ENCODE measurements at places on chromosomes 5 and 9. TPM values are rescaled to one million over a fixed set of nuclear protein-coding genes. Genes with fewer than 3 reads are reported as not detected.

DNA sequence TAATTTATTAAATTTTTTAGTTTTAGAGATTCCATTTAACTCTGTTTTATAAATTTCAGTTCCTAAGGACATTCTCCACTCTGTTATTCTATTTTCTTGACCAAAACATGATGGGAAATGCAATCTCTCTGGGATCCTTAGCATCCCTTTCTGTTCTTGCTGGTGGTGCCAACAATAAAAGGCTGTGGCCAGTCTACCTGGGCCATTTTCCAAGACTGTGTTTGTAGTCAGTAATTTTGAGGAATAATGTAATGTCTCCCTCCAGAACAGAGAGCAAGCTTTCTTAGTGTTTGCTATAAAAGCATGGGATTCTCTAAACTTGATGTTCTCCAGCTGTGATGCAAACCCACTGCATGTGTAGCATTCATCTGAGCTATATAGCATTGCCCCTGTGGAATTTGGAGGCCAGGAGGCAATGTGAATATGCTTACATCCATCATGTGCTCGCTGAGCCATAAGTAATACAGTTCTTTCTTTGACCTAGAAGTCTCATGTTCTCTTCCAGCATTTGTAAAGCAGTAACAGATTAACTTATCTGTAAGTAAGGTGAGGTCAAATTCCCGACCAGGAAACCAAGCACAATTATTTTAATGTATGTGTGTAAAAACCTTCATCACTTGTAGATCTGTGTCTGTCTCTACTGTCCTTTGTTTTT, 211.5 kb upstream of the TAS2R1 start:
- DNase-seq: no peak

DNA sequence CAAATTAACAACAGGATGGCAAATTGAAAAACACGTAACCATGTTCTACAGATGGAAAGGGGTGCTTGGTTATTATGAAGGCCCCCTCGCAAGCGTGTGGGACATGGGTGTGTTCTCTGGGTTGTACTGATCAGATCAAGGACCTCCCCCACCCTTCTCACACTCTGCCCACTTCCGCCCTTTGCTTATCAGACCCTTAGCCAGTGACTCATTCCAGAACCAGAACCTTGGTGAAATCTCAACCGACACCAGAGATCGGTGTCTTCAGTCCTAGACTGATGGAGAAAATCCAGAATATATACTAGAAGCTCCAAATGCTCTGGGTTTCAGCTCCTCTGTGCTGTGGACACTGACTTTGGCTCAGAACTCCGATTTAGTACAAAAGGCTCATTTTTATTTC, 64.9 kb downstream of the PTTG1 start:
- DNase-seq: no peak

DNA sequence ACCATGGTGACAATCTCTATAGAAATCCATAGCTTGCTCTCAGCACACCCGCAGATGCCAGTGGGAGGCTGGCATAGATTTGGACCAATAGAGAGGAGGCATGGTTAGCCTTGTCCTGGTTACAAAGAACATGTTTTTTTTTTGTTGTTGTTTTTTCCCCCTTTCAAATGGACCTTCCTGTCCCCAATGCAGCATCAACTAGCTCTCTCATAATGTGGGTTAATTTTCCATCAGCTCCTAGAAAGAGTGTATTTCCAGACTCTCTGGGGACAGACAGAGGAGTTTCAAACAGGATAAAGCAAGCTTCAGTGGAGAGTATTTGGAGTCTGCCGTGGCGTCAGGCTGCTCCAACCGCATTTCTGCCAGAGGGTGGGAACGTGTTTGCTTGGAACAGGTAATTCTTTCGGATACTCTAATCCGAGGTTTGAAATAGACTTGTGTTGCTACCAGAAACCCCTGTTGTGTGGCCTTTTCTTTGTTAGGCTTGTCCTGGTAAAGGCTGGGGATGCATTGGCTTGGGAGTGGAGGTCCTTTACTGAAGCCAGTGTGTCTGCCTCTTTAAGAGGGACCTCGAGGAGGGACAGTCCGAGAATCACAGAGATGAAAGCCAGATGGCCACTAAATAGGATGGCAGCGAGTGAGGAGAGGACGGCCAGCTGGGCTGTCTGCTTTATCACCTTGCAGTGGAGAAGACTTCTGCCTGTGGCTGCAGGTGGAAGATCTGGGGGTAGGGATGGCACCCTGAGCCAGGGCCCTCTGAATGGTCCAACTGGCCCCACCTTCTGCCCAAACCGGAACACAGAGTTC, 130.5 kb upstream of the CPEB4 start:
- DNase-seq: no peak

Gene MARVELD2
- 0.32 TPM for total RNA-seq

- no peak for DNase-seq
Observed at GRCh38 chr5:150138551-150139265, 16.9 kb downstream of the PDGFRB start.

DNA sequence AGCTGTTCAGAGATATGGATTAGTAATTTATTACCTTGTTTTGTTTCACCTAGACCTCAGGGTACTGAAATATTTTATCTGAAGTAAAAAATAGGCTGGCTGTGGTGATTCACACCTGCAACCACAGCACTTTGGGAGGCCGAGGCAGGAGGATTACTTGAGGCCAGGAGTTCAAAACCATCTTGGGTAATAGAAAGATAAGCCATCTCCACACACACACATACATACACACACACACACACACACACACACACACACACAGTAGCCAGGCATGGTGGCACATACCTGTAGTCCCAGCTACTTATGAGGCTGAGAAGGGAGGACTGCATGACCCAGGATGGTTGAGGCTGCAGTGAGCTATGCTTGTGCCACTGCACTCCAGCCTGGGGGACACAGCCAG, 3.7 kb downstream of the ANXA2R start:
- DNase-seq: no peak

DNA sequence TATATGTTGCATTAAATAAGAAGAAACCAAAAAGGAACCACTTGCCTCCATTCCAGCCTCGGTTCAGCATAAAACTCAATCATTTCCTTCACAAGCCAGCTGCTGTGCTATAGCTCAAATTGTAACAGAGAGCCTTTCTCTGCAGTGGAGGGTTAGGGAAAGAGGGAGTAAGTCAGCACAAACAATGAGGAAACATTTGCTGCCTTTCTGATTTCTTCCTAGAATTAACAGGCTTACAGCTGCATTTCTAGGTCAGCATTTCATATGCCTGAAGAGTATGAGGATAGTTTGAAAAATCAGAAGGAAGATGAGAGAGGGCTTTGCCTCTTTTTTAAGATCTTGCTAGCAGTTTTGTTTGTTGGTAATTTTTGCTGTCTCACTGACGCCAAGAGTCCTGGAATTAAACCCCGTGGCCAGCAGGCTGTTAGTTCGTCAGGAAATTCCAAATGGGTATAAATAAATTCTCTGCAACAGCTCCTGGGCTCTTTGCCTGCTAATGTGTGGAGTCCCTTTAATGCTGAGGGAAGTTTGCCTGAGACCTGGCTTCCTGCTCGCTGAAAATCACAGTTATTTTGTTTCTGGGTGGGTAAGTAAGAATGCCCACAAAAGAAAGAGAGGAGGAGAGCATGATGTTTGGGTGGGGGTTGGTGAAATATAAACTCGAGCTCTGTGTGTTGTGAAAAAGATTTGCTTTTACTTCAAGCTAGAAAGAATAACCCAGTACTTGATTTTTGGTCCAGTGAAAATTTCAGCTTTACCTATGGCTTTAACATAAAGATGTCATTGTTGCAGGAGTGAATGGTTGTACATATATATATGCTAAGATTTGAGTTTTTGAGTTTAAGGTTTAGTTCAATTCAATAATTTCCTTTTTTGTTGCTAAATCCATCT, 148.1 kb upstream of the DMRT1 start:
- DNase-seq: no peak

Gene DDX4
- not detected for total RNA-seq

Gene PCDHB12
- total RNA-seq: not detected

Gene RBM27
- total RNA-seq: 31.2 TPM

DNA sequence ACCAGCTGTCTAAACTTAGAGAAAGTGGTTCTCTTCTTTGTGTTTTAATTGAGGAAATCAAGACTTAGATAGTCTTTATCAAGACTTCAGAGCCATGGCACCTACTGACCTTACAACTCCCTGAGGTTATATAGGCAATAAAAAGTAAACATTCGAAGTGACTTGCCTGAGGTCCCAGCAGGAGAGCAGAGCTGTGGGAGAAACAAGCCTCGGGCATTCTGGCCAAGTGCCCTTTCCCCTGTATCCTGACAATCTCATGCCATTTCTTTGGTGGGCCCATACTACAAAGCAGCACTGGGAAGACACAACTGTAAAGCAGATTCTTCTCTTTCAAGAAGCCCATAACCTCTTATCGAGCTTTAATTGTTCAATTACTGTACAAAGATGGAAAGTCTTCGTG, 23.1 kb downstream of the FREM1 start:
- no peak for DNase-seq

- no peak for DNase-seq
Observed at GRCh38 chr9:75109210-75109839, 21.0 kb downstream of the OSTF1 start.

DNA sequence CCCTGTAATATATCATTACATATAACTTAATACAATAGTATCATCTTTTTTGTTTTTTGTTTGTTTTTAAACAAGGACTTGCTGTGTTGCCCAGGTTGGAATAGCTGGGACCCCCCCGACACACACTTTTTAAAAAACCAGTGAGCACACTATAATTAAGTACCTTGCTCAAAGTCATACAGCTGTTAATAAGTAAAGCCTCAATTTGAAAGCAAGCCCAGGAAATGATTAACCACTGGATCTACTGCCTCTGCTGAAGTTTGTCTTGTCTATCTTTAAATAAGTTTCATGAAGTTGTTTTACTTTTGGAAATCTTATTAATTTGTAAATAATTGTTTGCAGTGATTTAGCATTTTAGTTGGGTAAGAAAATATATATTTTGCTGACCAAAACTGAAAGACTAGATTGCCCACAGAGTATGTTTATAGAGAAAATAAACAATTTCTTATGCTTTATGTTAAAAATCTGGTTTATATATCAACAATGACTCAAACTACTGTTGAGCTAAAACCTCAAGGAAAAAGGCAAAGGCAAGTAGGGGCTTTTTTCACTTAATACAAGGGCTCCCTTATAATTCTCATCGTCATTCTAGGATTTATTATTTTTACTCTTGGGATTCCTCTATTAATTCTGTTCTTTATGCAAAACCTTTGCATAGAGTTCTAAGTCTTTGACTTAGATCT, 5.8 kb upstream of the CARNMT1 start:
- DNase-seq: no peak

GRCh38 chr9:82492274-82492673, 503.7 kb downstream of the SPATA31D1 start:
- no peak for DNase-seq

Gene PHF24
- 0.08 TPM for total RNA-seq

Gene DDX46
- total RNA-seq: 84.4 TPM

GRCh38 chr5:127856292-127856691, 153.1 kb downstream of the CCDC192 start:
- DNase-seq: no peak

- no peak for DNase-seq
Observed at GRCh38 chr9:68730570-68731235, 25.7 kb downstream of the PIP5K1B start.

GRCh38 chr5:130168211-130168610, 263.9 kb downstream of the CHSY3 start:
- no peak for DNase-seq

Gene CDH18
- total RNA-seq: not detected

- no peak for DNase-seq
Observed at GRCh38 chr5:82717738-82718137, 359.5 kb downstream of the TMEM167A start.

DNA sequence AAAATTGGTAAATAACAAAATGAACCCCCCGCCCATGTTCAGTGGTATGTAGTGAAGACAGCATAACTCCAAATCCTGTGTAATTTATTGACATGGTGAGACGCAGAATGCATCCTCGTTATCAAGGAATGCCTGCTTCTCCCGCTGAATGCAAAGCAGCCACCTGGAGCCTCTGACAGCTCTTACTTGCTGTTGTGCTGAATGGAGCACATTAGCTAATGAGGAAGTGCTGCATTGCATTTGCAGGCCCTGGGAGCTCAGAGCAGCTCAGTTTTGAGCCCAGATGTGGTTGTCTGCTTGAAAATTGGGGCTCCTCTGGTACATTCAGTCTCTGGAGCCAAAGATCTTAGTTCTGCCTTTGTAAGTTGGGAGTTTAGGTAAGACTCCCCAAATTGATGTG, 28.9 kb downstream of the PLAC8L1 start:
- no peak for DNase-seq

GRCh38 chr5:96857924-96858323, 18.4 kb upstream of the ERAP2 start:
- no peak for DNase-seq

DNA sequence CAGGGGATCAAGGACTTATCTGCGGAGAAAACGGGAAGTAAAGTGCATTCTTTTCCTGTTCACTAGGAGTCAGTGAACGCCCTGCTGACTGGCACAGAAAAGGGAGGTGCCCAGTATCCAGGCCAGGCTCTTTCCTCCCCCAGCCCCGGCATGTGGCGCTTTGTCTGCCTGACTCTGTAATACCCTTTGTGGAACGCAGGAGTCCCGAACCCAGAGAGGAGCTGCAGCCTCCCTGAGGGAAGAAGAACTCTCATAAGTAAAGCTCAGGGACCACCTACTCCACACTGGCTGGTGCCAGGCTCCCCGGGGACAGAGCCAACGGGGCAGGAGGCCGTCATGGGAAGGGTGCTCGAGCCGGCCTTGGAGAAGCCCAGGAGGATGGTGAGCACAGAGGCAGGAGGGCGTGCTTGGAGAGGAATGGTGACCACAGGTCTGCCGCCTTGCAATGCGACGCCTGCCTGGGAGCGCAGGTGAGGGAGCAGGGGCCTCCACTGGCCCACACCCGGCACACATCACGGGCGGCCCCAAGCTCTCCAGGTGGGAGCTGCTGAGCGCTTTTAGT, 31.5 kb downstream of the VAV2 start:
- DNase-seq: no peak

GRCh38 chr9:83637389-83637788, 14.4 kb downstream of the IDNK start:
- no peak for DNase-seq

DNA sequence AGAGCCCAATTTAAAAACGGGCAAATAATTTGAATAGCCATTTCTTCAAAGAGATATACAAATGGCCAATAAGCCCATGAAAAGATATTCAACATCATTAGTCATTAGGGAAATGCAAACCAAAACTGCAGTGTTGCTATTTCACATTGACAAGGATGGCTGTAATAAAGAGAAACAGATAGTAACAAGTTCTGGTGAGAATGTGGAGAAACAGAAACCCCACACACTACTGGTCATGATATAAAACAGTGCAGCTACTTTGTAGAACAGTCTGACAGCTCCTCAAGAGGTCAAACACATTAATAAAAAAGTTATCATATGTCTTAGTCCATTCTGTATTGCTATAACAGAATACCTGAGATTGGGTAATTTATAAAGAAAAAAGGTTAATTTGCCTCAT, 237.0 kb upstream of the GRAMD2B start:
- DNase-seq: no peak

- DNase-seq: no peak
Observed at GRCh38 chr9:18665947-18666346, 192.0 kb downstream of the ADAMTSL1 start.

Gene TICAM2
- total RNA-seq: 1.1 TPM

Data from activated T-helper 1 cell treated with anti-CD3 and anti-CD28 coated beads, Interleukin-12 subunit alpha, Interleukin-12 subunit beta, Interleukin-2, Interleukin-4 antibody, amounts not matched to agents 30 ng/mL and 10 ng/mL and 1 ng/mL, durations not matched to agents 14 hours and 24 hours and 36 hours (primary cell).